ENCODE measurements at places on chromosomes 4 and X.

- no peak for DNase-seq
Measured at GRCh38 chr4:25330905-25331808, 18.6 kb downstream of the ZCCHC4 start.

DNA sequence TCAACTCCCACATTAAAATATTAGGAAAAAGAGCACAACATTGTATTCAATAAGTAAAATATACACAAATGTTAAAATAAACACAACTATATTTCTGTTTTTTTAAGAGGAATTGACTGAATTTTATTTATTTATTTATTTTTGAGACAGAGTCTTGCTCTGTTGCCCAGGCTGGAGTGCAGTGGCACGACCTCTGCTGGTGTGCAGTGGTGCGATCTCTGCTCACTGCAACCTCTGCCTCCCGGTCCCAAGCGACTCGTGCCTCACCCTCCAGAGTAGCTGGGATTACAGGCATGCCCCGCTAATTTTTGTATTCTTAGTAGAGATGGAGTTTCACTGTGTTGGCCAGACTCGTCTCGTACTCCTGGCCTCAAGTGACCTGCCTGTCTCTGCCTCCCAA is 31.4 kb downstream of the TEX13A start:
- no peak for DNase-seq

GRCh38 chrX:11398139-11398538 is 104.9 kb downstream of the AMELX start:
- no peak for DNase-seq

GRCh38 chrX:150291014-150291413 is 72.1 kb upstream of the MAMLD1 start:
- DNase-seq = peak; percentile 48

- DNase-seq = no peak
Measured at GRCh38 chr4:187183826-187184225, 460.2 kb upstream of the FAT1 start.

DNA sequence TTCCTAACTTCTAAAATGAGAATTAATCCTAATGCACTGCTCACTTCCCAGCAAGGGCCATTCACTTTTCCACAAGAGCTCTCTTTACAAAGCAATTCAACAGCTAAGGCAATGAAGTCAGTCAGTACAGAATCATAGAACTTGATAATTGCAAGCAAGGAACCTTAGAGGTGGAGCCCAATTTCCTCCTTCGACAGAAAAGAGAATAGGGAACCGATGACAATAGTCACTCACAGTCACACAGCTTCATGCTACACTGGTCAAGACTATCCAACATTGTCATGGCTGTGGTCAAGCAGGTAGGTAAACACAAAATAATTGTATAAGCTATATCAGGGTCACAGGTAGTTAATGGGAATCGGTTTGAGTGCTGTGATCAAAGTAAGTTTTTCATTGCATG is 90.0 kb downstream of the ELOVL6 start:
- DNase-seq = no peak

DNA sequence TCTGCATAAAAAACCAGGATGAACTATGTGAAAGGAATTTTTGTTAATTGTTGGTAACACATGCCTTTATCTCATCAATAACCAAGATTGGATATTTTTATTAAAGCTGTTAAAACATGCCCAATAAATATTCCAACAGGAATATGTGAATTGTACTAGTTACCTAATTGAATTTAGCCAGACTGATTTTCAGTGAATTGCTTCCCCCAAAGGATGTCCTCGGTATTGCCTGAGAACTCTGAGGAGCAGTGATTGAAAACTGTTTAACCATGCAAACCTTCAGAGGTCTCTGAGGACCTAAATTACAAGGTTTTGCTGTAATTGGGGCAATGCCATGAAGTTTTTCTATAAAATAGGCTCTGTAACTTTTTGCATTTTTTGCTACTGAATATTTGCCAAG is 66.6 kb downstream of the BLTP1 start:
- DNase-seq = peak; percentile 23

GRCh38 chr4:38497121-38497520 is 166.9 kb upstream of the KLF3 start:
- DNase-seq = no peak

DNA sequence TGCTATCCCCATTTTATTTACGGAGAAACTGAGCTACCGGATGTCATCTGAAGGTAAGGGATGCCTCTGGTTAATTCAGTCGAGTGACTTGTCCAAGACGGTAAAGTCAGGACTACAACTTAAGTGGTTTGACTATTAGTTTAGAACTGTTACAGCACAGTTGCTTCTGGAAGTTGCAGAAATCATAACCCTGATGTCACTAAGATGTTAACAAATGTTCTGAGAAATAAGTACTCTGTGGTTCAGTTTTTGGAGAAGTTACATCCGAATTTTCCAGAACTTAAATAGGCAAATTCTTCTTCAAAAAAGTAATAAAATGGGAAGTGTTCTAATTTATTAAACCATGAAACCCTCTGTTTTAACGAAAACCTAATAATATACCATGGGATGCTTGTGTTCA is 3.1 kb downstream of the PPA2 start:
- DNase-seq = no peak

GRCh38 chrX:110402091-110402849 is 43.6 kb downstream of the RTL9 start:
- DNase-seq = peak; percentile 76

DNA sequence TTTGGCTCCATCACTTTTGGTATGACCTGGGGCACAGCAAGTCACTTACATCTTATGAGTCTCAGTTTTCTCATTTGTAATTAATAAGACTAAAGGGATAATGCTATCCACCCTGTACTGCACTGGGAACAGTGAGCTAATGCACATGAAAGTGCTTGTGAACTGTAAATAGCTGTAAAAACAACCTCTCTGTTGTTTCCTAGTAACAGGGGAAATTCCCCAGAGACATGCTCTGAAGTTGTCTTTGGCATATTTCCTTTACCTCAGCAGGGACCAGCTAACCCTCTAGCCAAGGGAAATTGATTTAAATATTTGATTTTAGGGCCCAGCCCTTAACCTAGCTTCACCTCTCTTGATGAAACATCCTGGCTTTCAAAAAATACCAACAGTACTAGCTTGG is 6.1 kb upstream of the CYSLTR1 start:
- DNase-seq = peak; percentile 7

DNA sequence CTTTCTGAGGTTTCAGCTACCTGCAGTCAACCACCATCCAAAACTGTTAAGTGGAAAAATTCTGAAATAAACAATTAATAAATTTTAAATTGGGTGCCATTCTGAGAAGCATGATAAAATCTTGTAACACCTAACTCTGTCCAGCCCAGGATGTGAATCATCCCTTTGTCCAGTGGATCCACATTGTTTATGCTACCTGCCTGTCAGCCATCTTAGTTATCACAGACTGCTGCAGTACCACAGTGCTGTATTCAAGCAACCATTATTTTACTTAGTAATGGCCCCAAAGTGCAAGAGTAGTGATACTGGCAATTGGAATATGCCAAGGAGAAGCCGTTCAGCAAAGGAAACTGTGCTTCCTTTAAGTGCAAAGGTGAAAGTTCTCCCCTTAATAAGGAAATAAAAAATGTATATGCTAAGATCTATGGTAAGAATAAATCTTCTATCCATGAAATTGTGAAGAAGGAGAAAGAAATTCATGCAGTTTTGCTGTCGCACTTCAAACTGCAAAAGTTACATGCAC is 20.6 kb downstream of the CAMK2D start:
- DNase-seq = peak; percentile 26

DNA sequence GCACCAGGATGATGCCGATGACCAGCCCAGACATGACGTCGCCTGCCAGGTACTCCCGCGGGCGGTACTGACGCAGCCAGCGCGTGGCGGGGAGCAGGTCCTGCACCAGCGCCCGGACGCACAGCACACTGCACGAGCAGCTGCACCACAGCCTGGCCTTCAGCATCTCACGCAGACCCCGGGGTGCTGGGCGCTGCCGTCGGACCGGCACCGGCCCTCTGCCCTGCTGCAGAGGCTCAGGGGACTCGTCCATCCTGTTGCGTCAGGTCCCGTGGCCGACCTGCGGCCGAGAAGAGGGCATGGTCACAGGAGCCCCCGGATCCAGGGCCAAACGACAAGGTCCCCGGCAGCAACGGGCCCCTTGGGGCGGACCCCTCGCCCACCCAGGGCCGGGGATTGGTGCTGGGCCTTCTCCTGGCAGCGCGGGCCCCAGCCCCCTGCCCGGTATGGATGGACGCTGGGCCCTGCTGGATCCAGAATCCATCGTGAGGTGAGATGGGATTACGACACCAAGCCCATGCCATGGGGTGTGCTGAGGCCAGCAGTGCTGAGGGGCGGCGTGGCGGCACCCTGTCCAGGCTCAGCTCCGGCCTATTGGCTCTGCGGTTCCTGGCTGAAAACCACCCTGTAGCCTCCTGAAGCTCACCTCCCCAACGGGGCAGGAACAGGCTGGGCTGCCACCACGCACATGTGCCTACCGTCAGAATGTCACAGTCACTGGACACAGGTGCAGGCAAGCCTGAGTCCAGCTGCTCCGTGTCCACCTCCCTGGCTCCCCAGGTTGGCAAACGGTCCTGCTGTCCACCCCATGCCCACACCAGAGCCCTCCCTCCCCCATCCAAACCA is 1.5 kb downstream of the SLC26A1 start:
- DNase-seq = no peak

DNA sequence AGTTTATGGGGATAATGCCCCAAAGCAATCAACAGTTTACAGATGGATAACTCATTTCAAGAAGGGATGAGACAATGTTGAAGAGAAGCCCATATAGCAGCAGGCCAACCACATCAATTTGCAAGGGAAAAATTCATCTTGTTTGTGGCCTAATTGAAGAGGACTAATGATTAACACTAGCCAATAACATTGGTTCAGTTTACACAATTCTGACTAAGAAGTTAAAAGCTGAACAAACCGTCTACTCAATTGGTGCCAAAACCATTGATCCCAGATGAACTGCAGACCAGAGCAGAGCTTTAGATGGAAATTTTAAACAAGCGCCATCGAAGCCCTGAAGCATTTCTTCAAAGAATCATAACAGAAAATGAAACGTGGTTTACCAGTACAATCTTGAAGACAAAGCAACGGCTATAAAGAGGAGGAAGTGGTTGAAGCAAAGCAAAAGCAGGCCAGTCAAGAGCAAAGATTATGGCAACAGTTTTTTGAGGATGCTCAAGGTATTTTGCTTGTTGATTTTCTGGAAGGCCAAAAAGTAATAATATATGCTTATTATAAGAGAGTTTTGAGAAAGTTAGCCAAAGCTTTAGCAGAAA is 20.5 kb upstream of the BLTP1 start:
- DNase-seq = no peak

DNA sequence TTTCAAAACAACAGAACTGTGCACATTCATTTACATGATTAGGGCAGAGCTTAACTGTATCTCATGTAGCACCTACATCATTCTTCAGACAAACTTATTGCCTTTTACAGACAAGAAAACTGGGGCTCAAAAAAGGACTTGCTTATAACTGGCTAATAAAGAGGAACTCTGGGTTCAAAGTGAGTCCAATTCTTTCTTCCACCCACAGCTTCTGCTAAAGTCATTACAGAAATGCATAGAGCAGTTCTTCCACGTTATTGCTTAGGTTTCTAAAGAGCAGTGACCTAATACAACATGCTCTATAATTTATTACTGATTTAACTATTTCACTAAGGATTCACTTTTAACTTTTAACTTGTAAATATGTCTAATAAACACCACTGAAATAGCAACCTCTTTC is 60.6 kb downstream of the ELOVL6 start:
- DNase-seq = no peak

- DNase-seq = no peak
Measured at GRCh38 chr4:144288011-144288903, 147.7 kb upstream of the GYPA start.

GRCh38 chrX:24387724-24388123 is 27.3 kb downstream of the SUPT20HL1 start:
- no peak for DNase-seq

- DNase-seq = peak; percentile 32
Measured at GRCh38 chrX:102835504-102836146, 101.4 kb upstream of the RAB40AL start.

- no peak for DNase-seq
Measured at GRCh38 chrX:114051667-114052315, 532.1 kb upstream of the HTR2C start.

GRCh38 chrX:39777623-39778025 is 320.1 kb downstream of the BCOR start:
- no peak for DNase-seq

DNA sequence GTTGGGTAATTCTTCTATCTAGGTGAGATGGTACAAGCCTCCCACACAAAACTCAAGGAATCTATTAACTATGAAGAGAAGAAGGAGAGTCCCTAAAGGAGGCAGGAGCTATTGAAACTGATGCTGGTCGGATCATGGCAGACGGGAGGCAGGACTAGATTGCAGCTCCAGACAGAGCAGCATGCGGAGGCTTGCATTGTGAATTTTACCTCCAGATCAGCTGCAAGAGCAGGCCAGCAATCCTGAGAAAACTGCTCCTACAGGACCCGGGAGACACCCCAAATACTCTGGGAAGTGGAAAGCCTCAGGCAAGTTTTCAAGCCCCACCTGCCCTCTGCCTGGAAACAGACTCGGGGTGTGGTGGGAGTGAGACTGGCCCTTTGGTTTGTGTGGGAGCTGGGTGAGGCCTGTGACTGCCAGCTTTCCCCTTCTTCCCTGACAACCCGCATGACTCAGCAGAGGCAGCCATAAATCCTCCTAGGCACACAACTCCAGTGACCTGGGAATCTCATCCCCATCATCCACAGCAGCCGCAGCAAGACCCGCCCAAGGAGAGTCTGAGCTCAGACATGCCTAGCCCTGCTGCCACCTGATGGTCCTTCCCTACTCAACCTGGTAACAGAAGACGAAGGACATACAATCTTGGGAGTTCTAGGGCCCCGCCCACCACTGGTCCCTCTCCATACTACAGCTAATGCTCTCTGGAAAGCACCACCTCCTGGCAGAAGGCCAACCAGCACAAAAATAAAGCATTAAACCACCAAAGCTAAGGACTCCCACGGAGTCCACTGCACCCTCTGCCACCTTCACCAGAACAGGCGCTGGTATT is 30.9 kb downstream of the GATB start:
- peak; percentile 72 for DNase-seq

GRCh38 chr4:163391756-163392155 is 48.1 kb downstream of the NPY5R start:
- DNase-seq = no peak

DNA sequence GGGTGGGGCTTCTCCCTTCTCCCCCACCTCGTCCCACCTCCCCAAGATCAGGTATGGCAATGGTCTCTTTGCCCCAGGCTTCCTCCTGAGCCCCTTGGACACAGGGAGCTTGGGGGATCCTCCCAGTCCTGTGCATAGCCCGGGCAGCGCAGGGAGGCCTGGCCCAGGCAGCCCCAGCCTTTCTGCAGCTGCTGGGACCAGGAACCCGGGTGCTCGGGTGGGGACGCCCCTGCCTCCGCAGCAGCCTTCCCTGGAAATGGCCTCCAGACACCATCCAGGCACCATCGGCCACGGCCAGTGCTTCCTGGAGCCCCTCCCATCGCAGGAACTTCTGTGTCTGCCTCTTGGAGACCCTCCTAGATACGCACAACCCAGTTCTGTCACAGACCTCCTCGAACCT is 5.9 kb upstream of the MXD4 start:
- no peak for DNase-seq

- DNase-seq = peak; percentile 51
Measured at GRCh38 chr4:150493851-150494250, 88.1 kb upstream of the MAB21L2 start.
